ENCODE measurements at places on chromosomes 6 and 20.

DNA sequence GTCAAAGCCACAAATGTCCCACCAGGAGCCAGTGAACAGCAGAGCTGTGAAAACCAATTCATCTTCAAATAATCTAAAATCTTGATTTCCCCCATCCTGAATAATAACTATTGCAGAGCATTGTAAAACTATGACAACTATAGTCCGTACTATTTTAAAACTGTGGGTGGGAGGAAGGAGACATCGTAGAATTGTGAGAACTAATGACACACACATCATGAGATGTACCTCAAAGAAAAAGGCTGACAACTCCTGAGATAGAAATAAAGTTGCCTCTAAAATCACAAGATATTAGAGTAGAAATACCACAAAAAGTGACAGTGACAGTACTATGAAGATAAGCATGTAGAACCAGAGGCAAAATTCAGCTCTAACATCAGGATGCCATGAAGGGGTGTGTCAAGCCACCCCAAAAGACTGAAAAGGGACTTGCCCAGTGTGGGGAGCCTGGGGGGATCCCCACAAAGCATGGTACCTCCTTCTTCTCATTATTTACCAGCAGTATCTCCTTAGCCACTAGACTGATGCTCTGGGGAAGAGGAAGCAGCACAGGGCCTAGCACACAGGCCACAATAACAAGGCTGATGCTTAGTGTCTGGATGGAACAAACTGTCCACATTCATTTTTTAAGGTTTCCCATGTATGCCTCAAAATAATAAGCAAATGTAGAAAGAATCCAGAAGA lies 13.4 kb downstream of the NAPB start:
- no peak for DNase-seq

DNA sequence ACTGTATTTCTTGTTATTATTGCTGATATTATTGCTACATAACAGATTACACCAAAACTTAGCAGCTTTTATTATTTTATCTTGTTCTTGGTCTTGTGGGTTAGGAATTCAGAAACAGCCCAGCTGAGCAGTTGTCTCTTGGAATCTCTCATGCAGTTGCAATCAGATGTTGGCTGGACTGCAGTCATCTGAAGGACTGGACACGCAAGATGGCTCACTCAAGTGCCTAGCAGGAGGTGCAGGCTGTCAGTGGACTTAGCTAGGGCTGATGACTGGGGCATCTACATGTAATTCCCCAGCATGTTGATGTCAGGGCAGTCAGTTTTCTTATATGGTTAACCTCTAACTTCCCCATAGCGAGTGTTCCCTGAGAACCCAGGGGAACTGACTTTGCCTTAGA lies 128.6 kb upstream of the PLCB4 start:
- no peak for DNase-seq

- no peak for DNase-seq
These were observed 53.4 kb upstream of the TBXT start for GRCh38 chr6:166221040-166221439.

DNA sequence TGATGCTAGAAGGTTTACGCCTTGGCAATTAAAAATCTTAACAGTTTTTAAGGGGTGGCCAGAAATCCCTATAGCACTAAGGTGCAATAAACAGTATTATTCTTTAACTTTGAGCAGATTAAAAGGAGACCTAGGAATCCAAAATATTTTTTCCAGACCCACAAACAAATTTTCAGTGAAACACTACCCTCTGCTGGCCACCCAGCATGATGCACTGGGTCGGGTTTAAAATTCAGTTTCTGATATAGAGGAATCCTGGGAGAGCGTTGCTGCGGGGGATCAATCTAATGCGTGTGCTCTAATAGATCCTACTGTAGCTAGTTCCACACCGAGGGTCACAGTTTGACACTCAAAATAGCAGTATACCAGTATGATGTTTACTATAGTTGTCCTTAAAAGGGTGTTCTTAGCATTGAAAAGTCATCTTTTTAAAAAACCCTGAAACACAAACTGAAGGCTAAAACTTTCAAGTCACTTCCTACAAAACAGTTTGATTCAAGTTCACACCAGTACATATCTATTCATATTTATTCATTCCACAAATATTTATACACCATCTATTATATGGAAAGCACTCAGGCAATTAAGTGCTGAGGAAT lies 10.2 kb downstream of the UBE3D start:
- DNase-seq, result no peak

DNA sequence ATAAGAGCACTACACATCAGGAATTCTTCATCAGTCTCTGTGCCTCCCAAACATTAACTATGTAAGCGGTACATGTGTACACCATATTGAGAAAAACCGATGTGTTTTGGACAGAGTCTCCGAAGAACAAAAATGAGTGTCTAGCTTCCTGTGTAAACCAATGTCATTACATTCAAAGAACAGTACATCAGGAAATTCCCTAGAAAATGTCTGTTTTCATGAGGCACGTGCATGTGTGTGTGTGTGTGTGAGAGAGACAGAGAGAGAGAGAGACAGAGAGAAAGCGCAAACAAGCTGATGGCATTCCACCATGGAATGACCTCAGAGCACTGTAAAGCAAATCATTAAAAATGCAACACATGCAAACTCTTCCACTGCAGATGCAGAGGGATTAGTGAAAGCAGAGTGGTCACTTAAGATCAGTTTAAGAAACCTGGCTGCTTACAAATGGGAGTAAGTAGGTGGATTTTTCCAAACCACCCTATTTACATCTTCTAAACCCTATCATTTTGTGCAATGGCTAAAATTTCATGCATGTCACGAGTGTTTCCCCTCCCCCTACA lies 133.9 kb downstream of the HIVEP2 start:
- DNase-seq, result no peak

DNA sequence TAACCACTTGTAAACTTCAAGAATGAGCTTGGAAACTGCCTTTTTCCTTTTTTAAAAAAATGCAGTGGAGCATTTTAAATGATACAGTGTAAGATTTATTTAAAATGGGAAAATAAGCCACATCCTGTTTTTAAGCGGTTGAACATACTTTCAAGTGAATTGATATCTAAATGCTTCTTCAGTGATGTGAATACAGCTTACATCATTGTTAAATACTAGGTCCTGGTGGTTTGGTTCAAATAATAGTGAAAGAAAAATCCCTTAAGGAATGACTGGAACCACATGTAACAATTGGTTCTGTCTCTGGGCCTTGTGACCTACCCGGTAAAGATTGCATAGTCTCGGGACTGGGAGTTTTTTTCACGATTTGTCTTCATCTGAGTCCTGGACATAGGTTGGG lies 44.2 kb downstream of the BMP6 start:
- DNase-seq, result no peak

- DNase-seq, result no peak
These were observed 630.6 kb downstream of the QKI start for GRCh38 chr6:164045082-164045481.

DNA sequence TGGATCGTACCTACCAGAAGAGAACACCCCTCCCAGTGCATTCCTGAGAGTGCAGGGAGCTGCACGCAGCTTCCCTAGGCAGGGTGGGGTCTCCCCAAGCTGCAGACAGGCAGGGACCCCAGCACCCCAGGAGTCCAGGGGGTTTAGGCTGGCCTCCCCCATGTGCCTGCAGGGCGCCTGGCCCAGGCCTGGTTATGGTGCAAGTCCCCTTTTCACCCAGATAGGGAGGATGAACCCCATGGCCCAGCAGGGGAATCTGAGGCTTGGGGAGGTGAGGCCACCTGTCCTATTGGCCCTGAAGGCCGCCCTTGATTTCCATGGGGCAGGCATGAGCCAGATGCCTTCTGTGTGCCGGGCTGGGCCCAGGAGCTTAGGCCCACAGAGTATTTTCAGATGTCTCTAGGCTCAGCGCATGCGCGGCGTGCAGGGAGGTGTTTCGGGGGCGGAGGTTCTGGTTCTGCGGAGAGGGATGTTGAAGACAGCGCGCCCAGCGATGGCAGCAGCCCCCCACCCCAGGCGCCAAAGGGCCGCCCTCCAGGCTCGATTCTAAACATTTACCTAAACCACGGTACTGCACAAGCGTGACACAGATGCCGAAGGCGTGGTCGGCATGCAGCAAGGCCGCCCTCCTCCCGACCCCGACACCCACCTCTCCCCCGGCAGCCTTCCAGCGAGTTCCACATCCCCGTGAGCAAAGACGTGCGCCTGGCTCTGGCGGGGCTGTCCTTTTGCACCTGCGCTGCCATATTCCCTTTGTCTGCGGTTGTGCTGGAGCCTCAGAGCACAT lies 29.4 kb downstream of the COL20A1 start:
- DNase-seq, result no peak

DNA sequence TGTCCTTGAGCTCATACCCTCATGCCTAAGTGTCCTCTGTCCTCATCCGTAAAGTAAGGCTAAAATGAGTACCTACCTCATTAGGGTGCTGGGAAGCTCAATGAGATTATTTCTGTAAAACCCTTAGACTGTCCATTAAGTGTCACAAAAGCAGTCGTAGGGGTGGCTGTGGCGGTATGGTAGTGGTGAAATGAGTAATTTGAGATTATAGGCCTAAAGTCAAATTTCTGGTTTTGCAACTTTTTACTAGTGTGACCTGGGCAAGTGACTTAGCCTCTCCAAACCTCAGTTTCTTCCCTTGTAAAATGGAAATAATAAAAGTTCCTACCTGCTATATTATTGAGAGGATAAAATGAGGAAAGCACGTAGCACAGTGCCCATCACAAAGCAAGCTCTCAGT lies 148.2 kb upstream of the AKAP12 start:
- no peak for DNase-seq

- peak; percentile 52 for DNase-seq
These were observed 870 bp downstream of the PAK5 start for GRCh38 chr20:9838035-9838377.

DNA sequence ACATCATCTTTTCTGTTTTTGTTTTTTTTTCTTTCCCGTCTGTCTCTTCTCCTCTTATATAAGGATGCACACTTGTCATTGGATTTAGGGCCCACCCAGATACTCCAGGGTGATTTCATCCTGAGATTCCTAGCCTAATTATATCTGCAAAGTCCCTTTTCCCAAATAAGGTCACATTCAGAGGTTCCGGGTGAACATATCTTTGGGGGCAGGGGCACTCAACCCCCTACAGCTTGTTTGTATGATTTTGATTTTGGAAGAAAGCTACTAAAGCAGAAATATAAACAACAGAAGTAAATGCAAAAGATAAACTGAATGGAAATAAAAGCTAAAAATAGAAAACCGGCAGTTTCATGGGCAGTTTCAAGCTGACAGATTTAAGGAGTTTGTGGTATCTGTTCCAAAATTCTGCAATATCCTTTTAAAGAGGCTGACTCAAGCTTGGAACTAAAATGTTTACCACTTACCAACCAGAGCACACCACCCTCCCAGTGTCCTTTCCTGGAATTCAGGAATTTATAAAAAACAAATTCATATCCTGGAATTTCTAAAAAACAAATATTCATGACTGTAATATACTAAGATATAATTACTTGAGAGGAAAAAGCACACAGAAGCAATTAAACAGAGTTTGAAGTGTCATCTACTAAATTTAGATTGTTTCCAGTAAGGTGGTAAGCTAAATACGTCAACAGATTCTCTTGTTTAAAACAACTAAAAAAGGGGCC lies 100.0 kb upstream of the CARMIL1 start:
- DNase-seq, result no peak

DNA sequence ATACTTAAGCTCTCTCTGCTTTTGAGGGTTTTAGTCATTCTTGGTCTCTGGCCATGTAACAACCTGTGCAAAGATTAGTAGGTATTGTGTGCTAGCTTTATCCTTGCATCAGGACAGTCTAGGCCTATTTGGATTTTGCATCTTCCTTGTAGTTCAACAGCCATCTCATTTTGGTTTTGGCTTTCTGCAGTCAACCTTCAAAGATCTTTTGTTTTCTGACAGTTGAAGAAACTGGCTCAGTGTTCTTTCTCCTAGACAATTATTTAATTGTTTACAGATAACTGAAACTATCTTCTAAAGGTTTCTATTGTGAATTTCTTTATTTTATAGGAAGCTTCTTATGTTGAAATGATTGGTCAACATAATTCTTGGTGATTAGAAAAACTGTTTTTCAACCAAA lies 307.5 kb downstream of the CDKAL1 start:
- no peak for DNase-seq

DNA sequence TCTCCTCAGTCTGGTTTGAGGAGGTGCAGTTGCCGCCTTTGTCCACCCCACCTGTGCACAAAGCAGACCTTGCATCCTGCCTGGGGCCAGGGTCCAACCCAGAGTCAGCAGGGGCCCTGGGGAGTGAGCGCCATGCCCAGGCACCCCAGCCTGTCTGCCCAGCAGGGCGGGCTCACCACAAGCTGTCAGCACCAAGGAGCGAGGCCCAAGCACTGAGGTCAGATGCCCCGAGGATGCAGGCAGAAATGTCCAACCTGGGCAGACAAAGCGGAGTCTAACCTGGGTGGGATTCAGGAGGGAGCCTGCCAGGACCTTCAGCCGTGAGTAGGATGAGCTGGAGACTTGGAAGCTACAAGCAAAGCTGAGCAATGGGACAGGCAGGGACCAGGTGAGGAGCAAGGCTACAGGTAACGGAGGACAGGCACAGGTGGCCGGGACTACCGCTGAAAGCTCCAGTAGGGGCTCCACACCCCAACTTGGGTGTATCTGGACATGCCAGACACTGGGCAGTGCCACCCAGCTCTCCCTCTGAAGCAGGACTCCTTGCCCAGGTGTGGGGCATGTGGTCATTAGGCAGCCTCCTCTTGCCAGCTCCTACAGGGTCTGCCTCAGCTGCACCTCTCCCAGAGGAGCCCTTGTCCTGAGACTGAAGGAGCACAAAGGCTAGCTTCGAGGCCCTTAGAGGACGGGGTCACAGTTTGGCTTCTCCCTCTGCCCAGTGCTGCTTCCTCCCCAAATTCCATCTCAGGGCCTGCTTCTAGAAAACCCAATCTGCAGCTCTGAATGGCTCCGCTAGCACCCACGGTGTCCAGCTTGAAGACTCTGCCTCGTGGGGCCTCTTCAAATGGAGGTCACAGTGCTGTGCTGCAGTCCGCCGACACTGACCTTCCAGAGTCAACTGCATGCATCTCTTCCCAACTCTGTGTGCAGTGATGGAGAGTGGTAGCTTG lies 210.6 kb upstream of the CDYL start:
- DNase-seq, result no peak

- no peak for DNase-seq
These were observed 37.0 kb upstream of the MPC1 start for GRCh38 chr6:166419717-166420116.

DNA sequence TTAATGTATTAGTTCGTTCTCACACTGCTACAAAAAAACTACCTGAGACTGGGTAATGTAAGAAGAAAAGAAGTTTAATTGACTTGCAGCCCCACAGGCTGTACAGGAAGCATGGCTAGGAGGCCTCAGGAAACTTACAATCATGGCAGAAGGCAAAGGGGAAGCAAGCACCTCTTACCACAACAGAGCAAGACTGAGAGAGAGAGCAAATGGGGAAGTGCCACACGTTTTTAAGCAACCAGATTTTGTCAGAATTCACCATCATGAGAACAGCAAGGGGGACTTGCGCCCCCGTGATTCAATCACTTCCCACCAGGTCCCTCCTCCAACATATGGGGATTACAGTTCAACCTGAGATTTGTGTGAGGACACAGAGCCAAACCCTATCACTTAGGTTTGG lies 70.8 kb upstream of the SRSF6 start:
- no peak for DNase-seq

DNA sequence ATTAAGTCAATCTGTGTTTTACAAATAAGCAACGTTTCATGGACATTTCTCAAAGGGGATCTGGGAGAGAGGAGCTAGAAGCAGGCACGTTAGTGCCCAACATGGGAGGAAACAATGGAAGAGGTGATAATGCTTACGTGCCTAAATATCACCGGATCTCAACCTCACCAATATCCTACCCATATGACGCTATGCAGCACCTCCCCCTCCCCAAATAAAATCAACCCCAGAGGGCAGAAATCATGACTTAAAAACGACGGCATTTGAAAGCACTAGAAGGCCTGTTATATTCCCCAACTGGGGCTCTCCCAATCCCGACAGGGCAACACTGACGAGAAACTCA lies 425 bp downstream of the HBS1L start:
- no peak for DNase-seq

- peak; percentile 33 for DNase-seq
These were observed 74.1 kb upstream of the PAK5 start for GRCh38 chr20:9912858-9913434.

Measured in NCI-H1694 (cell line).